Left colon (tissue), 2 donors: ENCODE measurements at places on chromosomes 13 and 19. TPM values are rescaled to one million over a fixed set of nuclear protein-coding genes. Genes with fewer than 3 reads are reported as not detected.

GRCh38 chr13:29489650-29490560 is 105.6 kb downstream of the SLC7A1 start:
- DNase-seq: no peak

DNA sequence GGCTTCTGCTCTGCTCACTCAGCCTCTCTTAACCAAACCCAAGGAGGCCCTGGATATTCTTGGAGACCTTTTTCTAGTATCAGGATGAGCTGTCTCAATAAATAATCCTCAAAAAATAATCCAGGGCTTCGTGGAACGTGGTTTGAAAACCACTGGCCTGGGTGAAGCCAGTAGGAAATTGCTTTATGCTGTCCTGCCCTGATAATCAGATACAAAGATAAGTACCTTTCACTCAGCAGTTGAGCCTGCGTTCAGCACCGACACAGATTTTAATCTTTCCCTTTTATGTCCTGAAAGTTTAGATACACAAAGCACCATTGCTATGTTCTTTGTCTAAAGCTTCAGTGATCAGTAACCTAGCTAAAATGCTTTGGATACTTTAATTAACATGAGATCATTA is 460.0 kb downstream of the RFC3 start:
- DNase-seq: no peak

DNA sequence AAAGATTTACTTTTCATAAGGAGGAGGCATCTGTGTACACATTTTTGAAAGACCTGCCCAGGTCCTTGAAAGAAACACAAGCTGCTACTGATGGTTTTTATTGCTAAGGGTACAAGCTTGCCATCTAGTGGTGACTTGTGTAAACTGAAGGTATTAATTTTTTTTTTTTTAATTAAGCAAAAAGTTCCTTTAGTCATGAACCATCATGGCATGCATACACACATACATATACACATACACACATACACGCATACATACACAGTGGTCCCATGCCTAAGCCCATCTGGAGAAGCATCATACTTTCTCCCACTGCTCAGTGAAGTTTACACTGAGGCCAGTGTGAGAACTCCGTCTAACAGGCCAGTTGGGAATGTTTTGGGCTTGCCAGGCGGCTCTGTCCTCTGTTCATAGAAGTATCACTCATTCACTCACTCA is 312.5 kb downstream of the DCLK1 start:
- DNase-seq: no peak

GRCh38 chr13:93769607-93770006 is 543.0 kb downstream of the GPC6 start:
- DNase-seq: no peak

- no peak for DNase-seq
Observed at GRCh38 chr19:1809678-1810077, 2.4 kb downstream of the ATP8B3 start.

GRCh38 chr13:74070065-74070464 is 64.1 kb downstream of the KLF12 start:
- no peak for DNase-seq

DNA sequence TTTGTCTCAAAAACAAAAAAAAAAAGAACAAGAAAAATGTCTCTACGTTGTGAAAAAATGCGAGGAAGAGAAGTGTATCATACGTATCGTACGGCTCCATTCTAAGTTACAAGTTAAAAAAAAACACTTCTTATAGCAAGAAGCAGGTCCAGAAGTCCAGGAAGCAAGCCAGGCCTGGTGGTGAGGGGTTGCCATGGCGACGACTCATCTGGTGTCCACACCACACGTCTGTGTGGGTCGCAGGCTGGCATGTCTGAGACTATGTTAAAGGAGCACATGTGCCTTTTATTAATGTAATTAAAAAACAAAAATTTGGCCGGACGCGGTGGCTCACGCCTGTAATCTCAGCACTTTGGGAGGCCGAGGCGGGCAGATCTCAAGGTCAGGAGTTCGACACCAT is 5.9 kb downstream of the MED16 start:
- DNase-seq: no peak

Gene SIAH3
- not detected for total RNA-seq

Gene SBK2
- not detected for total RNA-seq
